Lung (tissue), 17 donors: ENCODE measurements at places on chromosomes 11 and 22. TPM values are rescaled to one million over a fixed set of nuclear protein-coding genes. Genes with fewer than 3 reads are reported as not detected.

DNA sequence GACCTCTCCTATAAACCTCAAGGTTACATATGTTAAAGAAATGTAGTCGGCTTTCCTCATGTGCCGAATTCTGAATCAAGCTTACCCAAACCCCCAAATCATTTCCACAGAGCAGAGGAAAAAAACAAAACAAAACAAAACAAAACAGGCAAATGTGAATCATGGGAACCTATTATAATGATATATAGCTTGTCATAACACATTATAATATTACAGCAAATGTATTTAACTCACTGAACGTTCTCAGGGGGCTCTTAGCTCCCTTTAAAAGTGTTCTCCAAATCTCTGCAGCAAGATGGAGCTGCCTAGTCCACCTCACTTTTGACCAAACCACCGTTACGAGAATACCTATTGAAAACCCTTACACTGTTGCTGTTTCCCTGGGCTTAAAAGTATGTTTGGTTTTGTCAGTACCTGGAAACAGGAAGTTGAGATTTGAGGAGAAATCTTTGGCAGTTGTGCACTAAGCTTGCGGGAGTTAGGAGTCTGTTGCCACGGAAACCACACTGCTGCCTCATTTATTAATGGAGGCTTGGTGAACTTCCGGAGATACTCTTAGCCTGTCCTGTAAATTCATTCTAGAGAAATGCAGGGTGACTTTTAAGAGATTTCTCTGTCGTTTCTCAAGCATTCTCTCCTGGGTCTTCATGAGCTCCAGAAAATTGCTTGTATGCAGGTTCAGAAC is 167.0 kb upstream of the RASSF10 start:
- H3K27ac ChIP-seq, result peak overlapping the region; percentile 0
- no peaks in the 10 kb centered on the region for H3K27me3 ChIP-seq
- no peak overlapping the region for H3K4me3 ChIP-seq
- peaks cover 51% of the 10 kb centered on the region for H3K4me1 ChIP-seq
- H3K36me3 ChIP-seq, result no peaks in the 10 kb centered on the region

PTPN5 gene
- not detected for total RNA-seq

GRCh38 chr22:26169315-26170111 is at the start of gene SEZ6L:
Gene SEZ6L, plus strand, starts transcription at chr22:26169462. Its CDS starts 208 bp downstream, at chr22:26169670.
- no peaks in the 10 kb centered on the region for H3K36me3 ChIP-seq
- peak; percentile 62 for DNase-seq
- no peak within 1 kb of the TSS for H3K27ac ChIP-seq
- H3K27me3 ChIP-seq, result peaks cover 17% of the 10 kb centered on the region
- no peaks in the 10 kb centered on the region for H3K4me1 ChIP-seq

- no peaks in the 10 kb centered on the region for H3K27me3 ChIP-seq
- no peak for DNase-seq
- H3K4me3 ChIP-seq, result no peak overlapping the region
- H3K4me1 ChIP-seq, result no peaks in the 10 kb centered on the region
- no peak overlapping the region for H3K27ac ChIP-seq
These were observed 583 bp upstream of the RRAS2 start for GRCh38 chr11:14359501-14360031.

DNA sequence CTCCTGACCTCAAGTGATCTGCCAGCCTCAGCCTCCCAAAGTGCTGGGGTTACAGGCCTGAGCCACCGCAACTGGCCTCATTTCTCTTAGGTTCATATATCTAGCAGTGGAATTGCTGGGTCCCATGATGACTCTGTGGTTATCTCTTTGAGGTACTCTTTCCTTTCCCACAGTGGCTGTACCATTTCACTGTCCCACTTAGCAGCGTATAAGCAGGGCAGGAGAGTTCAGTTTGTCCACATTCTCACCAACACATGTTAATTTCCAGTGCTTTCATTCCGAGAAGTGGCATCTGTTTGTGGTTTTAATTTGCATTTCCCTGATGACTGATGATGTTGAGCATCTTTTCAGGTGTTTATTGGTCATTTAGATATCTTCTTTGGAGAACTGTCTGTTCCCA is 16.4 kb downstream of the PRR5 start:
- H3K4me1 ChIP-seq, result peaks cover 2% of the 10 kb centered on the region
- H3K4me3 ChIP-seq, result no peak overlapping the region
- no peak overlapping the region for H3K27ac ChIP-seq

SERPING1 gene
- 407 TPM for total RNA-seq
